Spleen (tissue), 13 donors: ENCODE measurements at places on chromosomes 1 and 21. TPM values are rescaled to one million over a fixed set of nuclear protein-coding genes. Genes with fewer than 3 reads are reported as not detected.

Gene PITHD1
- 50.7 TPM for total RNA-seq

- no peak for DNase-seq
Observed at GRCh38 chr1:232793944-232794343, 11.3 kb upstream of the MAP10 start.

Gene FASLG
- 5.0 TPM for total RNA-seq

- DNase-seq: no peak
Observed at GRCh38 chr1:160755911-160756848, 17.1 kb downstream of the SLAMF7 start.

- no peak for DNase-seq
Observed at GRCh38 chr1:11143907-11144306, 44.2 kb upstream of the EXOSC10 start.

Gene KCNJ9
- not detected for total RNA-seq

- no peak for DNase-seq
Observed at GRCh38 chr1:217495249-217495648, 135.6 kb downstream of the GPATCH2 start.

Gene NDC1
- total RNA-seq: 18.2 TPM

Gene PANK4
- total RNA-seq: 48.8 TPM
